Psoas muscle (tissue), 8 donors: ENCODE measurements at places on chromosomes 3 and 15. TPM values are rescaled to one million over a fixed set of nuclear protein-coding genes. Genes with fewer than 3 reads are reported as not detected.

GRCh38 chr15:68228971-68229385 lies 550 bp downstream of the CLN6 start:
- DNase-seq = no peak

DNA sequence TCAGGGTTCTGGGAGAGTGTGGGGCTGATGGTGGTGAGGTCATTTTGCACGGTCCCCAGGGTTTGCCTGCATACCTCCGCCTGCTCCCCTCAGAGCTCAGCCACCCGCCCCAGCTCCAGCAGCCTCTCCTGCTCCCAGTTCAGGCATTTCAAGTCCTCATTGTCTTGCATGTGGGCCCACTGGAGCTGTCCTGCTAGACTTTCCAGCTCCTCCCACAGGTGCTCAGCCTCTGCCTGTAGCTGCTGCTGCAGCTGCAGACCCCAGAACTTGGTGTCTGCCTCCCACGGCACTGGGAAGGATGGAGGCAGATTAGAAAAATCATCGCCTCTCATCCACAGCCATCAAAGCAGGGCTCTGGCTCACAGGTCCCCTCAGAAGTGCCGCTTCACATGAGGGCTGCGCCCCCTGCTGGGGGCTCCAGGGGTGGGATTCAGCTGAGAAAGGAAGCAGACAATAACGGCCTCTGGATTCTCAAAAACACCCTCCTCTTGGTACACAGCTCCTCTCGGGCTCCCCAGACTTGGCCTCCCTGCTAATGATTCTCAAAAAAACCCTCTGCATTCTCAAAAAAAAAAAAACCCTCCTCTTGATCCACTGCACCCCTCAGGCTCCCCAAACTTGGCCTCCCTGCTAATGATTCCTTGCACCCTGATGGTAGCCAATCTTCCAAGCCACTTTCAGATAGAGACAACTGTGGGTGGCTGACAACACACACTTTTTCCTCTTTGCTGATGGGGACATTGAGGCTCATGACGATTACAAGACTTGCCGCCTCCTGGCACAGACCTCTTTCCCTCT lies 89.3 kb upstream of the C2CD4B start:
- peak; percentile 77 for DNase-seq

DNA sequence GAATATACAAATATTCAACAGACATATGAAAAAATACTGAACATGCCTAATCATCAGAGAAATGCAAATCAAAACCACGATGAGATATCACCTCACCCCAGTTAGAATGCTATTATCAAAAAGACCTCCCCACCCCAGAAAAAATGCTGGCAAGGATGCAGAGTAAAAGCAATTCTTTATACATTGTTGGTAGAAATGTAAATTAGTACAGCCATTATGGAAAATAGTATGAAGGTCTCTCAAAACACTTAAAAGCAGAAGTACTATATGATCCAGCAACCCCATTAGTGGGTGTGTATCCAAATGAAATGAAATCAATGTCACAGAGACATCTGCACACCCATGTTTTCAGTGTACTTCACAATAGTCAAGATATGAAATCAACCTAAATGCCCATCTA lies 308.7 kb downstream of the CHST2 start:
- no peak for DNase-seq

Gene PLSCR1
- total RNA-seq = 20.8 TPM

GRCh38 chr3:44795197-44795596 lies 33.6 kb downstream of the KIF15 start:
- DNase-seq = no peak

DNA sequence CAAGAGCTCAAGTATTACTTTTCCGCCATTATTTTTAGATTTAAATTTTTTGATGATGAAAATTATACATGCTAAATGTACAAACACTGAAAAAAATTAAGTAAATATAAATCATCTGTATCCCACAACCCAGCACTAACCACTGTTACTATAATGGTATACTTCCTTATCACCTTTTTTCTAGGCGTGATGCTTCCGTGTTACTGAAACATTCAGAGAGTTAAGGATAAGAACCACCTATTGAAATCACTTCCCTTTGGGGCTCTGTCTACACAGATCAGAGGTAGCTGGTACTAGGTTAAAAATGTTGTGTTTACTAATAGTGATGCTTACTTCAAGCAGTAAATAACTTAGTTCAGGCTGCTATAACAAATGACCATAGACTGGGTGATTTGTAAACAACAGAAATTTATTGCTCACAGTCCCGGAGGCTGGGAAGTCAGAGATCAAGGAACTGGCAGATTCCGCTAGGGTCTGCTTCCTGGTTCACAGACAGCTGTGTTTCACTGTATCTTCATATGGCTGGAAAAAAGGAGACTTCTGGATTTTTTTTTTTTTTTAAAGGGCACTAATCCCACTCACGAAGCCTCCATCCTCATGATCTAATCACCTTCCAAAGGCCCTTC lies 6.4 kb downstream of the SNX4 start:
- no peak for DNase-seq

Gene PROS1
- total RNA-seq = 8.7 TPM

DNA sequence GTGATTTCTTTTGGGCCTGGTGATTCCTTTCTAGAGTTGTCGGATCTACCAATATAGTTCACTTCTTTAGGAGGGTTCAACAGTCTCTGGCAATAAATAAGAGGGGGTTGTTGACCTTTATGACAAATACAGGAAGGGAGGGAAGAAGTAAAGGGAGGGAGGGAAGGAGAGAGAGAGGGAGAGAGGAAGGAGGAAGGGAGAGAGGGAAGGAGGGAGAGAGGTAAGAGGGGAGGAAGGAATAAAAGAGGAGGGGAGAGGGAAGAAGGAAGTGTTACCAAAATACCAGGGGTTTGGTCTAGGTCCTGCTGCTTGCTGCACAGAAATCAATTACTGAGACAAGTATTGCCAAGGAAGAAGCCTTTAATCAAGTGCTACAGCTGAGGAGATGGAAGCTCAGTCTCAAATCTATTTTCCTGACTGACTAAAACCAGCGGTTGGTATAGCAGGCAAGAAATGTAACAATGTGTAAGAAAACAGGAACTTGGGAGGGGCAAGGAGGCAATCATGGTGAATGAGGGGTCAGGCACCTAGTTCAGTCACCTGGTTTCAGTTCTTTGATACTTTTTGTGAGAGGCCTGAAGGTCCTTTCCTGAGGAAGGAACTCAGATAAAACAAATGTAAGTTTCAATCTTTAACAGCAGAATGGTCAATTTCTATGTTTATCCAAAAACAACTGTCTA lies 14.1 kb upstream of the TMEM40 start:
- no peak for DNase-seq

Gene ARNT2
- total RNA-seq = 12.2 TPM

Gene TRPM7
- total RNA-seq = 8.0 TPM

- no peak for DNase-seq
Observed at GRCh38 chr3:99681512-99681911, 43.1 kb downstream of the COL8A1 start.

Gene ARL6IP5
- total RNA-seq = 191 TPM

DNA sequence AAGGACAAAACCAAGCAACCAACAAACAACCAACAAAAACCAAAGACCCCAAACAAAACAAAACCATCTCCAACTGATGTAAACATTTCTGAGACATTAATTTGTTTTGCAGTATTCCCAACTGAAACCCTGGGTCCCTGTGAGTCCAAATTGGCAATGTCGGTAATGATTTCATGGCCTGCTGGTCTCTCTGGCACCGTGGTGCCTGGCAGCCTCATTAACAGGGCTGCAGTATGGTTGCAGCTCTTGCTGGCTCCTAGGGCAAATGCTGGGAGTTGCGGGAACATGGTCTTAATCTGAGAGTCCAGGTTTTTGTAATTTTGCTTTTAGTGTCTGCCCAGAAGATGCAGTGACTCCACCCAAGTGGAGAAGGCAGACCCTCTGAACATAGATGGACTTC lies 128.3 kb downstream of the SV2B start:
- DNase-seq = no peak

DNA sequence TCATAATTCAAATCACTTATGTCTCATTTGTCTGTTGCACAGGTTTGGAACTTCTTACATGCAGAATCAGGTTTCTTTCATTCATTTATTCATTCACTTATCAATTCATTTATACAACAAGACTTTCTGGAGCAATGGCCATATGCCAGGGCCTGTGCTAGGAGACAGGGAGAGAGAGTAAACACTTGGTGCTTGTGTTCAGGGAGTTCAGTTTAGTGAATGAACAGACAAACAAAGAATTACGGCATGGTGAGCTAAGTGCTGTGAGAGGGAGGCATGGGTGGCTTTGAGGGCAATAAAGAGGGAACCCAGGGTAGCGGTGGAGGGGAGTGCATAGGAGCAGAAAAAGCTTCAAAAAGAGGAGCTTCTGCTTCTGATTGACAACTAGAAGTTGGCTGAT lies 8.5 kb upstream of the IREB2 start:
- DNase-seq = no peak

DNA sequence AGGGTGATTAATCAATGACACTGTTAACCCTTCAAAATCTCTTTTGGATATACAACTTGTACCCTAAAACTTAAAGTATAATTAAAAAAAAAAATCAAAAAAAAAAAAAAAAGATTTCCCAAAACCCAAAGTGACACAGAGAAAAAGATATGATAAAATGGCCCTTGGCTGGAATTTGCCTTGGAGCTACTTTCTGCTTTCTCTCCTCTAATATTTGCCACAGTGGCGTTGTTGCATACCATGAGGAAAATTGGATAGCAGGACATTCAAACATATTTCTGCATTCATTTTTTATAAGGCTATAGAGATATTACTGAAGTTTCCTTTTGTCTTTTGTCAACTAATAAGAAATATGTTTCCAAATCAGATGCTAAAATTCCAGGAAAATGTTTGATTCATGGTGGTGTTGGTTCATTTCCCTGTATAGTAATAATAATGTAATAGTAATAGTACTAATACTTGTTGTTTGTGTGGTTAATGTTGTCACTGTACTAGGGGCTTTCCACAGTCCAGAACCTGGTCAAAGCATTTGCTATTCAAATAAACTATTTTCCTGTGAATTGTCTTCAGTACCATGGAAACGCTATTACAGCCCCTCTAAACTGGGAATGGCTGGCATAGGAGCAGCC lies 441.3 kb upstream of the THBS1 start:
- no peak for DNase-seq
